ENCODE measurements at places on chromosomes 1 and 21. TPM values are rescaled to one million over a fixed set of nuclear protein-coding genes. Genes with fewer than 3 reads are reported as not detected.

The GMEB1 gene
- 7.3 TPM for total RNA-seq

The KLHL21 gene
- 75.1 TPM for total RNA-seq

- DNase-seq: peak; percentile 15
Measured at GRCh38 chr1:154874465-154874864, 4.4 kb upstream of the KCNN3 start.

The ATP1A2 gene
- 115 TPM for total RNA-seq

The ANKRD45 gene
- not detected for total RNA-seq

The SRSF10 gene
- 105 TPM for total RNA-seq

- DNase-seq: no peak
Measured at GRCh38 chr21:36994501-36995158, 11.9 kb upstream of the RIPPLY3 start.

The IVL gene
- total RNA-seq: not detected

The SPATA17 gene
- total RNA-seq: 0.41 TPM

DNA sequence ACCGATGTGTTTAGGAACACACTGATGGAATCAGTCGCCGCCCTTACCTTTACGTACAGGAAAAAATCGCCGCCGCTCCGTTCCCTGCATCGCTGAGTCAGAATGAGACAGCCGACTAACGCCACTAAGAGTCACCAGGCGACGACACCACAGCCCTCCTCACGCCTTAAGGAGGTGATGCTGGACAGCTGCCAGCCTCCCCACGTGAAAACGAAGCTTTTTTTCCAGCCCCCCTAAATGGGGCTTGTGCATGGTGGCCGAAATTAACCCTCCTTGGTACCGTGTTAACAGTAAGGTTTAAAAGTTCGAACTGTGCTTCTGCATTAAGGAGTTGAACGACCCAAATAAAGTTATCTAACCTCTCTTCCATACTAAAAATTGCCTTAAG lies 511 bp downstream of the DNTTIP2 start:
- peak; percentile 66 for DNase-seq

GRCh38 chr1:215140135-215140534 lies 57.6 kb downstream of the KCNK2 start:
- no peak for DNase-seq
